ENCODE measurements at places on chromosomes 4 and X.

- no peak for DNase-seq
These were observed 37.9 kb upstream of the SORBS2 start for GRCh38 chr4:185849664-185850550.

- no peak for DNase-seq
These were observed 569.1 kb upstream of the GRID2 start for GRCh38 chr4:91734682-91735081.

DNA sequence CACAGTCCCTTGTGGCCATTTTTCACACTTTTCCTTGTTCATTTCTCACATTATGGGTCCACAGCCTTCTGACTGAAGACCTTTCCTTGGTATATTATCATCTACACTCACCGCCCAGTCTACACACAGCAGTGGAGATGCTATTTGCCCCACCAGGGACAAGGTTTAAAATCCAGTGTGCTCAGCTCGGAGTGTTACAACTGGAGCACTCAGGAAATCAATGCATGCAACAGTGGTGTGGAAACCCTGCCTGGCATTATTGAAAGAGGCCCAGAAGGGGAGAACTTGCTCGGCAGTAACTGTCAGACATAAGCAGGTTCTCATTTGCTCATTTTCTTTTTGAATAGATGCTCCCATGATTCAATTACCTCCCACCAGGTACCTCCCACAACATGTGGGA lies 340.9 kb downstream of the DHRSX start:
- no peak for DNase-seq

DNA sequence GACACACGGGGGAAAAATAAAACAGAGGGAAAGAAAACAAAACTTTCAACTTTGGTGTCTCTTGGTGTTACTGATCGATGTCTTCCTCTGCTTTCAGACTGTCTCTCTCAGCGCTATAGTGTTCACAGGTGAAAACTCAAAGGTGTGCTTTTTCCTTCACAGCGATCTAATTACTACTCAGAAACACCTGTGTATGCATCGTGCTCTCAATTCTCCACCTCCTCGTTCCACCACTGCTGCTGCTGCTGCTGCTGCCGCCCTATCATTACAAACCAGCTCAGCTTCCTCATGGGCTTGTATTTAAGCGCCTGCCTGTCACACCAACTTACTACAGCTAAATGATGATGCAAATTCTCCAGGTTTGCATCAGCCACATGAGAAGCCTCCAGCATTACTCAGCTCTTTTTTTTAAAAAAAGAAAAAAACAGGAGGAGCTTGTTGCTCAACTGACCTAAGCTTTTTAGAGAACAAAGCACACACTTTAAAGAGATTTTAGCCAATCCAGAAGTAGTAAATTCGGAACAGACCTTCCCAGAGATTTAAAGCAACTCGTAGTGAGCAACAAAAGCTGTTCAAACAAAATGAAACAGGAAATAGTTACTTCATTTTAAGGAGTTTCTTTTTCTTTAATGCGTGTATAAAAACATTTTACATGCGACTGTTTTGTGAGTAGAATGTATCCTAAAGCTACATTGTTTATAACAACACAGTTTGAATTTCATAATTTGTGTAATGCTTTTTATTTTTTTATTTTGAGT lies at the start of gene SLC7A11:
SLC7A11 (minus strand) TSS at position 274 of the 758 bp plus-strand sequence. CDS start 280 bp downstream, outside the sequence.
- peak; percentile 78 for DNase-seq

GRCh38 chr4:4593596-4594284 lies 51.9 kb upstream of the STX18 start:
- no peak for DNase-seq

- DNase-seq = no peak
These were observed 184.7 kb downstream of the TMA16 start for GRCh38 chr4:163679189-163679588.

GRCh38 chr4:38119668-38120385 lies 159.6 kb downstream of the PTTG2 start:
- DNase-seq = no peak

DNA sequence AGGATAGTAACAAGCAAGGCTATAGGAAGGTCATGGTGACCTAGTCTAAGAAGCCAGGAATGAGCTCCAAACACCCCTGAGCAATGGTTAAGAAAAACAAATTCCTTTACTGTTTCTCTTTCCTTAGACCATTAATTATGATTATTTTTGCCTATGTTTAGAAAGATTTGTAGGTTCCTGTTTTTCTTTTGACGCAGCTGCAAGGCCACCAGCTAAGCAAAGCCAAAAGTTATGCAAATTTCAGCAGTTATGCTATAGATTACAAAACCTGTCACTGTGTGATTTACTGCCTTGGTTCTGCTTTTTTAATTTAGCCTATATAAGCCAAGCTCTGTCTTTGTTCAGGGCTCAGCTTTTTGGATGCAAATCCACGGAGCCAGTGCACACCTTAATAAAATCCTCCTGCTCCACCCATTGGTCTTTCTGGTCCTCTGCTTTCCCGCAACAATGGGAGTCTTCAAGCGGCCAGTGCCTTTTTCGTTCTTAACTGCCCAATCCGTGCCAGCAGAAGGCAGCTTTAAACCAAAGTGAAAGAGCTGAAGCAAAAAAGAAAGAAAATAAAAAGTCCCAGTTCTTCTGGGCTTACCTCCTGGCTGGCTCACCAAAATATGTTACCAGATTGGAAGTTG lies 1.4 kb upstream of the CEP135 start:
- DNase-seq = peak; percentile 10

- no peak for DNase-seq
These were observed 177.4 kb downstream of the SH3KBP1 start for GRCh38 chrX:19709812-19710518.

- DNase-seq = no peak
These were observed 28.9 kb upstream of the CAMK2D start for GRCh38 chr4:113790478-113790877.
